ENCODE measurements at places on chromosomes 12 and 14.

DNA sequence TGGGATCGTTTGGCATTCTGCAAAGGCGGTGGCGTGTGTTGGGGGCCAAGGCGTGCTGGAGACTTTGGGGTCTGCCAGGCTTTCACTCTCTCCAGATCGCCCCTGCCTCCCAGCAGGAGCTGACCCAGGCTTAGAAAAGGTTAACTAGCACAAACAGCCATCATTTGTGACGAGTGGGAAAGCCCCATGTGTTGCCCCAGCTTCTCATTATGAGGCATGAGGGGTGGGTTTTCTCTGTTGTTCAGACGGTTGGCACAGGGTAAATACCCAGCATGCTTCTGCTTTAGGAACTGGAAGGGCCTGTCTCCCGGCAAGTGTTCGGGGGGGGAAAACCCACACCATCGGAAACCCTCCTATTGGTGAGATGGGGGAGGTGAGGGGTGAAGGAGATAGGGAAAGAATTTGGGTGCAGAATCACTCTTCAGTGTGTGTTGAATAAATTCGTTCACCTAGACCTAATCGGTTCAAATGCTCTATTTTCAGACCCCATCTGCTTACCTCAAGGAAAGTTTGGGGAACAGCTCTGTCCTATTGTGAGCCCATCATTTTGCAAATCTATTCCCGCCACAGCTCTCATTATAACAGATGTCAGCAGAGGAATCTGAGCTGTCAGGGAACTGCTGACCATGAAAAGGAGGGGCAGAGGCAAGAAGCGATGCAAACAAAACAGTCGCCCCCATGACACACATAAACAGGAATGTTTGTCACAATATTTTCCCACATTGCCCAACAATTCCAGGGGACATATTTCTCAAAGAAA lies 34.7 kb upstream of the C12orf42 start:
- DNase-seq: no peak

DNA sequence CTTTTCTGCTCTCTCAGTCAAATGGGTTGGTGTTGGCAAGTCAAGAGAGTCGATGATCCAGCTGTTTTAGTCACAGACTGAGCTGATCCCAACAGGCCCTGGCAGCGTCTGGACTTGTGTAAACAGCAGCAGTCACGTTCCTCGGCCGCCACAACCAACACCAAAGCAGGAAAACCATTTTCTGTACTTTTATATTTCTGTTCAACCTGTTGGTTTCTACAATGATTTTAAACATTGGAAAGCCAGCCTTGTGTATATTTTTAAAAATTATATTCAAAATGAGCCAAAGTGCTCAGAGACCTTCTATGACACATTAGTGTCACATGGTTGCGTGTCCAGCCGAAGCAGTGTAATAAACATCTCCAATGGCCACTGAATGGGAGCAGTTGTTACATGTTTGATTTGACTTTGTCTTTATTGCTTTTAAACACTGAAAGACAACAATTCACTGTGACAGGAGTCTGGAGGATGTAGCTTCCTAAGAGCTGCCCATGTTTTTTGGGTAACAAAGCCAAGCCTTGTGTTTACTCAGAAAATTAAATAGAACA lies 5.9 kb upstream of the SIVA1 start:
- DNase-seq: no peak

- no peak for DNase-seq
Measured at GRCh38 chr12:46472893-46473633, 100.5 kb upstream of the SLC38A2 start.

DNA sequence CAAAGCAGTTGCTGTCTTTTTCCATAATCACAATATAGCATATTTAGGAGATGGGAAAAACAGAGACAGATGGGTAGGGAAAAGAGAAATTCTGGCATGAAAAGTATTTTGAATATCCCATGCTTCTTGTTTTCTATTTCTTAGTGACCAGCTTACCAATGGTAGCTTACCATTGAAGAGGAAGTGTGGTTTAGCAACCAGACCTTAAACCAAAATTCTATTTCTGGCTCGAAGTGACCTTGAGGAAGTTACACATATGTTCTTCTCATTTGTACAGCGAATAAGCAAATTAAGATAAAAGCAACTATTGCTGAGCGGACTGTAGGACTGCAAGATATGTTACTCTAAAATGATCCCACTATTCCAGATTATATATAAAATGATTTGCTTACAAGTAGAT lies 82.9 kb downstream of the FGD4 start:
- no peak for DNase-seq

DNA sequence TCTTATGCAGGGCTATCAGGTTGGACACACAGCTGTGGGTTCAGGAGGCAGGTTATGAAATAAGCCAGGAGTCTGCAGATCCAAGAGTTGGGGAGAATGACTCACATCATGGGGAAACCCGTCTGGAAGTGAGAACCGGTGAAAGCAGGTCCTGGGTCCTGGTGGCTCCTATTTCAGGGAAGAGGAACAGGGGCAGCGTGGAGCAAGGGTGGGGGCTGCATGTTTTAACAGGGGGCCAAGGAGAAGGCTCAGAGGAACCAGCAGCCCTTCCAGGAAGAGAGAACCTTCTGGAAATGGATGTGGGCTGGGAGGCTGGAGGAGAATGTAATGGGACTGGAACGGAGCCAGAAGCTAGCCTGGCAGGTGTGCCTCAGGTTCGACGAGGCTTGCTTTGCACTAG lies 7.8 kb upstream of the KRT74 start:
- peak; percentile 44 for DNase-seq

DNA sequence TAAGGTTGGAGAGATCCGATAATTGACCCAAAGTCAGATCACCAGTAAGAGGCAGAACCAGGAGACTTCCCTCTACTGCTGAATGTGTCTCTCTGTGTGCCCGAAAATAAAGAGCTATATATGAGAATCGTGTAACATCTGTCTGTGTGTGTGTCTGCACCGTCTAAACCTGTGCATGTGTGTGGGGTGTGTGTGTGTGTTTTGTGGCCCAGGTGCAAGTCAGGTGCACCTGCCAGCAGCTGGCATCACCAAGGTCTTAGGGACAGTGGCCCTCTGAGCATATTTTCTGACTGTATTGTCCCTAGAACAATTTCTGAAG lies 24.7 kb upstream of the KRT78 start:
- DNase-seq: no peak

- peak; percentile 59 for DNase-seq
Measured at GRCh38 chr12:56221232-56221756, 428 bp downstream of the RNF41 start.

GRCh38 chr14:85530626-85531025 lies 682 bp downstream of the FLRT2 start:
- DNase-seq: no peak

DNA sequence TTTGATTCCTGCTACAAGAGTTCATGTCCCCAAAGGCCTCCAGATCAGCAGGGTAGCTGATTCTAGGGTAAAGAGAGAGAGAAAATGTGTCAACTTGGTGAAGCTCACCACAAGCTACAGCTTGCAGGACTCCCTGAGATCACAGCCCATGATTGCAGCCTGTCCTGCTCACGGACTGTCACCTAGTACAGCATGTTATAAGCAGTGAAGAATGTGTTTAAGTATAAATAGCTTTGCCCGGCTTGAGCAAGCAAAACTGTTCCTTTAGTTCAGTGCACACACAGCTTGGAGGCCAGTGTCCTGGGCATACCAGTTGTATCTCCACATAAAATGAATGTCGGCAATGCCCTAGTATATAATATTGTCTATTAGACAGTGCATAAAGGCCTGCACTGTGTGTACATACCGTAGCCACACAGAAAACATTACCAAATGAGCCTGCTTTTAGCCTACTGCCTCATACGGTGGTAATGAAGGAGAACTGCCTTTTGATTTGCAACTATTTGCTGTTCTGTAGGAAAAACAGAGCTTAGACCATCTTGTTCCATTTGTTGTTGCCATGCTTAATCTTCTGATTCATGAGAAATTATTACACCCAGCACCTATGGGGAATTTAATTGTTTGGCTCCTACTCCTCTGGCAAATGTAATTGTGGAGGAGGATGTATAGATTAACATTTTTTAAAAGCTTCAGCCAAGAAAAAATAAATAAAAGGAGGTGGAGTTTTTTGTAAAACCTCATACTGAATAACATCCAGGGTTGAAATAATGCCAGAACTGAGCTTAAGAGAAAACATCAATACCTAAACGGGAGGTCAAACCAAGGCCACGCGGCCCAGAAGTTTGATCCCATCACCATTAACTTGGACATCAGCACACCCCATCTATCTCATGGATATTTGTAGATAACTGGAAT lies 108.1 kb upstream of the G2E3 start:
- peak; percentile 42 for DNase-seq

DNA sequence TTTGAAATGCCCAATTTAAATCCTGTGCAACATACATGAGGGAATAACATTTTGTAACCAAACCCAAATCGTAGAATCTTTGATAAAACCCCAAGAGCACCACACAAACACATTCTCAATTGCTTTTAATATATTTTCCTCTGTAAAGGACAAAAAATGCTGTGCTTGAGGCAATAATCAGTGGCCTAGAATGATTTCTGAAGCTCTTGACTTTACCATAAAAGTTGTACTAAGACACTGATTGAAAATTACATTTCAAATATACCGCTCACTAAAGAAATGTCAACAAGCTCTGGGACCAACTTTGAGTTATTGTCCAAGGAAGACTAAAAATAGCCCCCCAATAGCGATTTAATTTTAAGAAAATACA lies 1.5 kb downstream of the EML5 start:
- DNase-seq: no peak

DNA sequence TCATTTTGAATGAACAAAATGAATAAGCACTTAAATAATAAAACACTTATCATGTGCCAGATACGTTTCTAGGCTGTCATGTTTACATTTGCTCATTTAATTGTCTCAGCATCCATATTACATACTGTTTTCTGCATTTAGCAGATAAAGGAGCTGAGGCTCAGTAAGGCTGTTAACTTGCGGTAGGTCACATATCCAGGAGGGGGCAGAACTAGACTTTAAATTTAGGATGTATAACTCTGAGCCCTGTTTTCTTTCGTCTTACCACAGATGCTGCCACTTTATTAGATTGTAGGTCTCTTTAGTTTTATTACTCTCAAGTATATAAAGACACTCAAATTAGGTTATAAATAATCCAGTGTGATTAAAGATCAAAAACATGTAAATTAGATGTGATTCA lies 17.7 kb downstream of the IRAK4 start:
- peak; percentile 62 for DNase-seq

GRCh38 chr12:12439636-12440035 lies 82.8 kb downstream of the BORCS5 start:
- DNase-seq: no peak

DNA sequence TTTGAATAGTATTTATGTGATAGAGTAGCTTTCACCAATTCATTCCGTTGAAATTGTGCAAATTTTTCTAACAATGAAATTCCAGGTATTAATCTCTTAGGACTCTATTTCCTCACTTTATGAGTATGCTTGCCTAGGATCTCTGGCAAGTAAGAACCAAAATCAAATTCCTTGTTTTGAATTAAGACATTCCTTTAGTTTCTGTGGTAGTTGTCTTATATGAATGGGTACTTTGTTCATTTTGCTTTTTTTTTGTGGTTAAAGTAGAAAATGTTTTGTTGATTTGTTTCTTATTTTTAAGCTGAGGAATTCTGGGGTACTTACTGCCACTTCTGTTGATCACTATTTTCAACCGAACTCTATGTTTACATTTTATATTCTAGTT lies 59.8 kb downstream of the KITLG start:
- no peak for DNase-seq

- no peak for DNase-seq
Measured at GRCh38 chr14:90483571-90483974, 86.7 kb downstream of the CALM1 start.

DNA sequence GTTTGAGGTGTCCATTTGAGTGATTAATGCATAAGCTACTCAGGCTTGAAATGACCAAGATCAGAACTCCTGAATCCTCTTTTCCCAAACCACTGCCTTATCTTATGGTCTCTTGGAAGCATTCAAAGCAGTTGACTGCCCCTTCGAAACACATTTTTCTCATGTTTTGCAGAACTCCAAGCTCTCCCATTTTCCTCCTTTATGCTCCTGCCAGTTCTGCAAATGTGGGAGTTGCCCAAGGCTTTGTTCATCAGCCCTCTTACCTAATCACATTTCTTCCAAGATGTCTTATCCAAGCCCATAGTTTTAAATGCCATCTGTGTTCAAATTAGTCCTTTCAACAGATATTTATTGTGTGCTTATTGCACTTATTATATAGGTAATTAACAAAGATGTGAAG lies 1.8 kb upstream of the DNAAF2 start:
- no peak for DNase-seq

DNA sequence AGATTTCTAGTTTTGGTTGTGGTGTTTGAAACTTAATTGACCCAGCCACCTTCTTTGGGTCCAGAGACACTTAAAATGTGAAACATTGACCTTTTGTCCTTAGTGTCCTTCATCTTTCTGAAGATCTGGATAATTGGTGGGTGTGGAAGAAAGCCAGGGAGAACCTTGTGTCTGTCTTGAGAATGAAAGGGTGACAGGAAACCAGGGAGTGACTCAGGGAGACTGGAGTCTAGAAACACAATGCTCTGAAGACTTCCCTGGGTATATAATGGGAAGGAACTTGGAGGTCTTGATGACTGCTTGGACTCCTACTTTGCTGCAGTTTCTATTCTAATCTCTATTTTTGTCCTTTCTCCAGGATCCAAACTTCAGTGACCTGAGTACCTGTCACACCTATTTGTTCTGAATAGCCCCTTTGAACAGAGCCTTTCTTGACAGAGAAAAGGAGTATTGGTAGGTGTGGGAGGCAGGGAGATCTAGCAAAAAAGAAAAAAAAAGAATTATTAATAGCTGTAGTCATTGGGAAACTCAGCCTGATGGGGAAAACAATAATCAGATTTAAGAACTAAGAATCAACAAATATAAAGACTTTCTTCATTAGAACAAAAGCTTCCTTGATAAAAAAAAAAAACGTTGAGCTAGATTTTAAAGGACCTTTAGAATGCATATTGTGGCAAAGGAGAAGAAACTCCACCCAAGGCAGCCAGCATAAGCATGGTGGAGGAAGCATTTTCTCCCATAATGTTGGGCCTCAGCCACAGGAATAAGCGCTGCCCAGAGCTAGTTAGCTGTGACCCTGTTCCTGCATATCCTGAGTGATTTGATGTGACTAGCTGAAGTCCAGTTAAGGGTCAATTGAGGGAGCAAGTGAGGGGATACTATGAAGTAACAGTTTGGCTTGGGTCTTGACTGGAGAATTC lies 77.9 kb upstream of the HOXC13 start:
- DNase-seq: no peak

DNA sequence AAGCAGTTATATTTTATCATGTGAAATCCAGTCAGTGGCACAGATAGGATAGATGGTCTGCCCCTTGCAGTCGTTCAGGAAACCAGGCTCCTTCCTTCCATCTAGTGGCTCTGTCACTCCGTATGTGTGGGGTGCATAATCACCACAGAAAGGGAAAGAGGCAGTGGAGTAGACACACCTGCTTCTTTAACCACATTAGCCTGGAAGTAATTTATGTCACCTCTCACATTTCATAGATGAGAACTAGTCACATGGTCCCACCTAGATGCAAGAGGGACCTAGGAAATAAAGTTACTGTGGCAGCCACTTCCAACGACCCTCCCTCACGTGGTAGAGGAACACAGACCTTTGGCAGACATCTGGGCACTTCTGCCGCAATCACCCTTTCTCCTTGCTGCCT lies 14.2 kb upstream of the RNU6-8 start:
- no peak for DNase-seq

GRCh38 chr12:79522257-79522988 lies 168.3 kb downstream of the PAWR start:
- DNase-seq: no peak
